COR-L47 (cell line): ENCODE measurements at places on chromosomes 16 and 17.

GRCh38 chr17:70144260-70144846, 25.0 kb upstream of the KCNJ2 start:
- DNase-seq, result no peak

- DNase-seq, result no peak
Measured at GRCh38 chr17:64449545-64449944, 630 bp downstream of the MILR1 start.

GRCh38 chr16:22369221-22369811, 5.1 kb downstream of the CDR2 start:
- no peak for DNase-seq

- no peak for DNase-seq
Measured at GRCh38 chr17:76957678-76958464, 89.7 kb downstream of the MGAT5B start.

DNA sequence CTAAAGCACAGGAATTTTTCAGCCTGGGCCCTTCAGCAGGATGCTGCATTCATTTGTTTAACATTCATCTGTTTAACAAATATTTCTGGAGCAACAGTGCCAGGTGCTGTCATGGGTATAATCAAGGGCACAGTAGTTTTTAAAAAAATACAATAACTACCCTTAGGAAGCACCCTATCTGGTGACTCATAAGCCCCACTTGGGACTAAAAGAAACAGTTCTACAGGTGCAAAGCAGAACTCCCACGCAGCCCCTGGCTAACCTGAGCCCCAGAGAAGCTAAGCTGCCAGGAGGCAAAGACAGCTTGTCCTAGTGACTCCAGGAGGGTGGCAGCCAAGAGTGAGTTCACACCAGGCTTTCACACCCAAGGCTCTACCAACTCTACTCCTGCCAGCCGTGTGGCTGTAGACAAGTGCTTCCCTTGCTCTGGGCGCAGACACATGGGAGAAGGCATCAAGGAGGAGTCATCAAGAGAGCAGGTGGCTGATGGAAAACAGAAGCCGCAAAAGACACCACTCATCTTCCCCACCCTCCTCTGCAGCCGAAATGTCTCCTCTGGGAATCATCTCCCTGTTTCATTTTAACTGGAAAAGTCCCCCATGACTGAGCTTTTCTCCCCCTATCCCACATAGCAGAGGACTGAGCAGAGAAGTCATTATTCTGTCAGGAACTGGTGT, 14.4 kb downstream of the CUEDC1 start:
- DNase-seq, result peak; percentile 38

- DNase-seq, result no peak
Measured at GRCh38 chr17:39601758-39602532, 5.8 kb downstream of the NEUROD2 start.

- DNase-seq, result no peak
Measured at GRCh38 chr17:6507535-6507934, 48.8 kb downstream of the PITPNM3 start.

DNA sequence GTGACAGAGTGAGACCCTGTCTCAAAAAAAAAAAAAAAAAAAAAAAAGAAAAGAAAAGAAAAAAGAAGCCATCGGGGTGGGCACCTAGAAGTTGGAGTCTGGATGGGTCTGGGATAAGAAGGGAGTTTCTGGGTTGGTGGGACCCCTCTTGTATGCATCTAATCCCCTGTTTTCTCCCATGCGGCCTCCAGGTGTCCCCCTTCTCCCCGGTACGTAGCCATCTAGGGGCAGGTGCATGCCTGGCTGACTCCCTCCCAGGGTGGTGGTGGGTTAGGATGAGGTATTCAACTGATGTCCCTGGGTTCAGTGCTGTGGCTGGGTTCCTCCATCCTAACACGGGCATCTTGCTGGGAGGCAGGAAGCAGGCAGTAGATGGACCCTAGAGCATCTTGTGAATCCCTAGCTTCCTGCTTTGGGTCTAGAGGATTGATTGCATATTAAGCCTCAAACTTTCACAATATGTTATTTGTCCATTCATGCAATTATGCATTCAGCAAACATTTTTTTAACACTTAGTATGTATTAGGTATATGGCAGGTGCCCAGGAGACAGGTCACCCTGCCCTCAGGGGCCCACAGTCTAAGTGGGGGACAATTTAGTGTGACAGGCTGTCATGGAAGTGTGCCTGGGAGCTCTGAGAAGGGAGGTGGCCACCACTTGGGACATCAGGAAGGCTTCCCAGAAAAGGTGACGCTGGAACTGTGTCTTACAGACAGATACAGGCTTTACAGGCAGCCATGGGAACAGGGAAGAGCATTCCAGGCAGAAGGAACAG, 13.1 kb downstream of the FMNL1 start:
- DNase-seq, result peak; percentile 68

GRCh38 chr17:57572062-57572461, 173.0 kb downstream of the CCDC182 start:
- peak; percentile 84 for DNase-seq

GRCh38 chr17:72634621-72635020, 457.9 kb downstream of the SLC39A11 start:
- peak; percentile 62 for DNase-seq

- no peak for DNase-seq
Measured at GRCh38 chr17:13568582-13569397, 32.9 kb downstream of the HS3ST3A1 start.
